ENCODE measurements at places on chromosomes 5 and 9.
A peak's percentile ranks its signal among the peaks of the same experiment; 100 is the strongest.

- peak; percentile 24 for DNase-seq
Observed at GRCh38 chr9:80885894-80886293, 803.5 kb downstream of the TLE1 start.

GRCh38 chr5:154721481-154722058, 33.6 kb upstream of the LARP1 start:
- DNase-seq, result no peak

- DNase-seq, result peak; percentile 89
Observed at GRCh38 chr5:77133061-77133758, 46.1 kb upstream of the ZBED3 start.

DNA sequence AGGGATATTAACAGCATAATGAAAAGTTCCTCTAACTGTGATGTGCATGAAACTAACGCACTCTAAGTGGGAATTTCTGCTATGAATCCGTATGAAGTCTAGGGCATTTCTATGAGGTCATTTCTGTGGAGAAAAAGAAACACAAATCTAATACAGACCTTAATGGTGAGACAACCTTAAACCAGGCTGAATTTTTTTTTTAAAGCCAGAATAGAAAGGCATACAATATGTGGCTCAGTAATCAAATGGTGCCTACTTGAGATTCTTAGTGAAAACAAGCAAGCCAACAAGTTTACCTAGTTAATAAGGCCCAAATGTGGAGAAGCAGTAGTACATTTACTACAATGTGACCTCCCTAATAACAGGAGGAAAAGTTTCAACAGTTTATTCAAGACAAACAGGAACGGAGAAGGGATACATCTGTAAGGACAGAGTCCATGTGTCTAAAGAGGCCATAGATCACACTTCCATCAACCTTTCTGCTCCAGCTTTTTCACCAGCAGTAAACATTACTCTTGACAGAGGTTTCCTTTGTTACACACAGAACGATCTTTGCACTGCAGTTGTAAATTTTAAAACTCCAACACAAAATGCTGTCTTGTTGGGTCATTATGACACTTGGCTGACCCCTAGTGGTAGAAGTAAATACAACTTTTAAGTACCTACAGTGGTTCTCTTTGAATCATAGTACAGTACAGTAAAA, 26.2 kb downstream of the CARNMT1 start:
- peak; percentile 81 for DNase-seq

Data from hippocampal formation (tissue), 2 donors.